ENCODE measurements at places on chromosomes 2 and 18.

DNA sequence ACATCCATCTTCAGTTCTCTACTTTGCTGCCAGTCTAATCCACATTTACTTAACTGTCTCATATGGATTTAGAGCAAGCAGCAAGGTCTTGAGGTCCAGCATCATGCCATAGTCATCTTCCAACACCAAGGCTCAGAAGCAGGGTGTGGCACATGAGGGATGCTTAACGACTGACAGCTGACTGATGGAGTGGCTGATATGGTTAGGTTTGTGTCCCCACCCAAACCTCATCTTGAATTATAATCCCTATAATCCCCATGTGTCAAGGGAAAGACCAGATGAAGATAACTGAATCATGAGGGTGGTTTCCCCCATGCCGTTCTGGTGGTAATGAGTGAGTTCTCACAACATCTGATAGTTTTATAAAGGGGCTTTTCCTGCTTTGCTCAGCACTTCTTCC, 257.3 kb downstream of the NBAS start:
- DNase-seq, result no peak

- no peak for DNase-seq
Observed at GRCh38 chr2:183605440-183605839, 481.2 kb downstream of the NUP35 start.

- DNase-seq, result no peak
Observed at GRCh38 chr2:143284087-143284675, 155.0 kb downstream of the ARHGAP15 start.

GRCh38 chr18:56977309-56977708, 169.6 kb upstream of the BOD1L2 start:
- no peak for DNase-seq

- no peak for DNase-seq
Observed at GRCh38 chr18:45657357-45658335, 42.4 kb downstream of the SLC14A2 start.
